ENCODE measurements at places on chromosomes 6 and 20.

DNA sequence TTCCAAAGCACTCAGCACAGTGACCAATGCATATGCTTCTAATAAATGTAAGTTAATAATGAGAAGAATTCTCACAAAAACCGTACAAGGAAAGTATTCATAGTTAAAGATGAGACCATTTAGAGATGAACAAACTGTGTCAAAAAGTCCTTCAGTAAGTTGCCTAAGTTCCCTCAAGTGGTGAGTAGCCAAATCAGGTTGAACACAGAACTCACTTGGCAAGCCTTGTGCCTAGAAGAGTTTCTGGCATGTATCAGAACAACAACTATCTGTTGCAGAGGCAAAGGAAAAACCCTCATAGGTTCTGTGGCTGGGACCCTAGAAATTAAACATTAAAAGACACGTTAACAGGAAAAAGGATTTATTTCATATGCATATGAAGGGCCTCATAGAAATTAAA is 129.6 kb upstream of the DOK5 start:
- no peak for DNase-seq

DNA sequence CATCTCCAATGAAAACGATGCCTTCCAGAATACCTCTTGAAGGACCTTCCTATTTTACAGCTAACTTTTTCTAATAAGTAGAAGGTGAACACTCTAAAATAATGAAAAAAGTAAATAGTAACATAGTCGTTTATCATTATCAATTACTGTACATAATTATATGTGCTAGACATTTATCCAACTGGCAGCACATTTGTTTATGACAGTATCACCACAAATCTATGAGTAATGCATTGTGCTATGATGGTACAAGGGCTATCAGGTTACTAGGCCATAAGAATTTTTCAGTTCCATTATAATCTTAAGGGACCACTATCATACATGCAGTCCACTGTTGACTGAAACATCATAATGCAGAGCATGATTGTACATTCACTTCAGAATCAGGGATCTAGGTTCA is 68.4 kb downstream of the ATG5 start:
- DNase-seq = no peak

DNA sequence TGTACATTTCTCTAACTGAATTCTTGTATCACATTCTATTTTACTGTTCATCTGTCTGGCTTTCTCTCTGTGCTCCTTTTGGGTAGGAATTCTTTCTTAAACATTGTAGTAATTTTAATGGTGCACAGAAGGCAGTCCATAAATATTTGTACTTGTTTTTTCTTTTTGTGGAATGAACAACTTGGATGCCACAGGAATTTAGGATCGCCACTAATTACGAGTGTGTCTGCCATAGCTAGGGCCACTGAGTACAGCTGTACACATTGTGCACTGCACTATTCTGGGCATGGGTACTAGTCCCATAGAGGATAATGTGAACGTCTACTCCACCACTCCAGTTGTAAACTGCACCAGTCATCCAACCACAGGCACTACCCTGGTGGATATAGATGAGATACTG is 39.3 kb upstream of the TMEM200A start:
- no peak for DNase-seq

GRCh38 chr20:37325206-37325605 is 20.7 kb upstream of the SRC start:
- DNase-seq = no peak

GRCh38 chr20:47747669-47748031 is 37.6 kb downstream of the SULF2 start:
- DNase-seq = no peak

DNA sequence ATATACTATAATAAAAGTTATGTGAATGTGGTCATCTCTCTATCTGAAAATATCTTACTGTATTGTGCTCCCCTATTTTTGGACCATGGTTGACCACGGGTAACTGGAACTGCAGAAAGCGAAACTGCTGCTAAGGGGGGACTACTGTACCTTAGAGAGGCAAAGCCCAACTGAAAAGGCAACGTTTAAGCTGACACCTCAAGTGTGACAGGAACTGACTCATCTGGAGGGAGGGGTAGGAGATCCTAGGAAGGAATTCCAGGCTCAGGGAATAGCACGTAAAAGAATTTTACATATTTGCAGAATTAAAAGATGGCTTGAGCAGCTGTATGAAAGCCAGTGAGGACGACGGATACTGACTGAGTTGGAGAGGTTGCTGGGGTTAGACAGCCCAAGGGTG is 34.8 kb downstream of the ELOVL2 start:
- DNase-seq = no peak

- no peak for DNase-seq
These were observed 51.3 kb downstream of the ATRN start for GRCh38 chr20:3521852-3522740.

DNA sequence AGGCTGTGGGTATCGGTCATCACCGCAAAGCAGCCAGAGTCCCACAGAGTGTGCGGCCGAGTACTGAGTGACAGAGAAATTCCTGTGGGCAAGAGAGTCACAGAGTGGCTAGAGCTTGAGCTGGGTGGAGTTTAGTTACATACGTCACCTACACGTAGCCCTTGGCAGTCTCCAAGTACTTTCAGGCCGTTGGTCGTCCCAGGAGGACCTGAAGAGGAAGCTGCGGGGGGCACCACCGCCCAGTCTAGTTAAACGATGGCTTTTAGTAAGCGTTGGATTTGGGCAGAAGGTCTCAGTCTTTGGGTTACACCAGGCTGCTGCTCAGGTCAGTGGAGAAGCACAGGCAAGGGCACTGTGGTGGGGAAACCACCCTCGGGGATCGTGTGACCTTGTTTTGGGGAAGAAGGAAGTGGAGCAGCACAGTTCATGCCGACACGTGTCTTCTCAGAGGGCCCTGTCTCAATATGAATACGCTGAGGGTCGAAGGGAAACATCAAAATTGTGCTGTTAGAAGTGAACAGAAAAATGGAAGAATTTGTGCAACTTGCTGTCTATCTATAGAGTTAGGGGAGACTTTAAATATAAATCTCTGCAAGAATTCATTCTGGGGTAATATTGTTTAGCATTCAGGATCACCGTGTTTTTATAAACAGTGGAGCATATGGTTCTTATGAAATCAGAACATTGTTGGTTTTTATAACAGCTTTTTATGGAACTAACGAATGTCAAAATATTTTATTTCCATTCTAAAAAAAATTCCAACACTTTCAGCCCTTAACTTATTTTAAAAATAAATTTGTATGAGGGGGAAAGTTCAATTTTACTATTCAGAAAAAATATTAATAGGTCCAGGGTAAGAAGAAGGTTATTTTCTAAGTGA is 28.6 kb downstream of the KIF25 start:
- no peak for DNase-seq

DNA sequence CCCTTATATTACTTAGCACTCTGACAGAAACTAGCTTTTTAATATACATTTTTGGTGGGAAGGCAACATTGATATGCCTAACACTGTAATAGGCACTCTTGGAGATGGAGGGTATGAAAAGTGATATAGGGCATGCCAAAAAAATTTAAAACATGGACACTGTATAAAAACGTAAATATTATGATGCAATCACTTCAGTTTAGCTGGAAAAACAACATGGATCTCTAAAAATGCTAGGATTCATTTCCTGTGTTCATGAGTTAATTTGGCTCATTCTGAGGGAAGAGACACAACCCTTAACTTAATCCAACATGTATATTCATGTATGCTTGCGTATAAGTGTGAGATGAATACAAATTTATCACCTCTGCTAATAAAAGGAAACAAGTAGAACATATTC is 157.3 kb upstream of the TFAP2D start:
- DNase-seq = no peak

DNA sequence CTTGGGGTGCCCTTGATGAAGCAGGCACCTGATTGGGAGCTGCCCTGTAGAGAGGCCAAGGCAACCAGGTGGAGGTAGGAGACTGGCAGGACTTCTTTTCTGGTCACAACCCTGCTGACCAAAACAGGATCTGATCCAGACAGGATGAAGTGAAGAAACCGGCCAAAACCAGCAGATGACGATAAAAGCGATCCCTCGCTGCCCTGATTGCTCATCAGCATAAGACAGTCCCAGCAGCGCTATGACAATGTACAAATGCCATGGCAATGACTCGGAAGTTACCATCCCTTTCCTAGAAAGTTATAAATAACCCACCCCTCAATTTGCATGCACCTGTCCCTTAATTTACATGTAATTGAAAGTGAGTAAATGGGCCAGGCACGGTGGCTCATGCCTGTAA is 88.4 kb upstream of the PDE10A start:
- no peak for DNase-seq

GRCh38 chr6:30213667-30213956 is 406 bp upstream of the TRIM26 start:
- DNase-seq = no peak

GRCh38 chr6:33950472-33950881 is 146.7 kb upstream of the MLN start:
- no peak for DNase-seq

GRCh38 chr6:75376347-75377024 is 91.9 kb upstream of the TMEM30A start:
- no peak for DNase-seq

- no peak for DNase-seq
These were observed 328.9 kb downstream of the FARS2 start for GRCh38 chr6:5590187-5590586.

DNA sequence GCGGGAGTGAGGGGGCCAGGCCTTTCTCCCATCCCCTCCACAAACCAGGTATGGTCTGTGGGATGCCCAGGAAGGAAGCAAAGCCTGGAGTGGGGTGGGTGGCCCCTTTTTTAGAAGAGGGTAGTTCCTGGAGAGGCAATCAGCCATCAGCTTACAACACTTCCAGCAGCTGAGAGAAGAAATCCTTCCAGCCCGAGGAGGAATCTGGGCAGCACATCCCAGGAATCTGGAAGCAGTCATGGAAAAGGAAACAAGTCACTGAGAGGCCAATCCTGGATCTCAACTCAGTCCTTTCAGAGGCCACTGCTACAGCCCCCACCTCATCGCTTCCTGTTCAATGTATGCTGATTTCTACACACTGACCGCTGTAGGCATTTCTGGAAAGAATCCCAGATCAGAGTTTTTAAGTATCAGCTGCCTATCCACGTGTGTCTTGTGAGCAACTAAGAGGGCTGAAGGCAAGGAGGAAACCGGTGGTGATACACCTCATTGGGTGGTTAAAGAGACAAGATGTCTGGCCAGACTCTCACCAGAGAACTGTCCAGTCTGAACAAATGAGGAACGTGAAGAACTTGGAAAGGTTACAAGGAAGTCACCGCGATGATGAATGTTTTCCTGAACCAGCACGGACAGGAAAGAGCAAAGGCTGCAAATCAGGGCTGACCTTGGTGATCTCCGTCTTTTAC is 92.9 kb upstream of the SHLD1 start:
- DNase-seq = no peak

- DNase-seq = no peak
These were observed 121.2 kb upstream of the SASH1 start for GRCh38 chr6:148221196-148221979.

DNA sequence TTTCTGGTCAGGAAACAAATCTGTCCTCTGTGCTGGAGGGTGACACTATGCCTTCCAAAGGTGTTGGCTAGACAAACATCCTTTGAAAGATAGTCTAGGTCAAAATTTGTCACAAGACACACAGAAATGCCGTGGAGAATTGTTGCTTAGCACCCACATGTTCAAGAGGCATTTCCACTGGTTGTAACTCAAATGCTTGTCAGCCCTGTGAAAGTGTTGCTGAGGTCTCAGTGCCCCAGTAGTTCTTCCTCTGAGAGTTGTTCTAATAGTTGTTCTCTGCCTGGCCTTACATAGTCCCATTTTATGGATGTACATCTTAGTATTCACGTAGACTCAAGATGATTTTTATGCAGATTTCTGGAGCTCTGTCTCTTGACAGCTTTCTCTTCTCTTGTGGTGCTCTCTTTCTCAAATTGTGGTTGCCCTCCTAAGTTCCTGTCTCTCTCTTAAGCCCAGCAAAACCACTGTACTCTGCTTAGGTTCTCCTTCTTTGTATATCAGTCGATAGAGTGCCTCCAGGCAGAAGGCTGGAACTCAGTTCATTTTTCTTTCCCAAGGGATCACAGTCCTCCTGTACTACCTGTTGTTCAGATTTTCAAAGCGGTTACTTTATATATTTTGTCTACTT is 39.5 kb upstream of the REV3L start:
- DNase-seq = no peak

GRCh38 chr6:21325201-21325856 is 268.2 kb upstream of the SOX4 start:
- no peak for DNase-seq

GRCh38 chr6:114634016-114634415 is 291.2 kb upstream of the HS3ST5 start:
- no peak for DNase-seq

DNA sequence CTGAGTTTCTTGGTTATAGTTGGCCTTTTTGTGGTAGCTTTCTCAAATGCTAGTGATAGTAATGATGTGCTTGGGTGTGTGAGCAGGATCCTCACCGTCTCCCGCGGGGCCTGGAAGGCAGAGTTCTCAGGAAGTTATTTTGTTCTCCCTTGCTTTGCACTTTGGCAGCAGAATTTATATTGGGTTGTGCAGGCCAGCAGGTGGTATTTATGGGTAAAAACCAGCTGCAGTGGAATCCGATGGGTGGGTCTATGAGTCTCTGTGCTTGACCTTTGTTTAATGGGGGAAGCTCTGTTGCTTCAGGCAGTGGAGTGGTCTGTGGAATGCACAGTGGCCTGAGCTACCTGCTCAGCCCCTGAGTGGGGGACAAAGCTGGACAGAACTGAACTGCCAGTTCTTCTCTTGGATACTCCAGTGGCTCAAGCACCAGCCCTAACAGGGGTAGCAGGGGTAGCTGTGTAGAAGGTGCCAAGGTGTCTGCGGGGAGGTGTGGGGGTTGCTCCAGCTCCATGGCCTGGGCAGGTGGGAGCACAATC is 27.3 kb downstream of the IGF2R start:
- DNase-seq = no peak

GRCh38 chr6:25388776-25389175 is 109.6 kb downstream of the CARMIL1 start:
- DNase-seq = no peak

GRCh38 chr20:39206899-39207564 is 244.9 kb downstream of the DHX35 start:
- no peak for DNase-seq

GRCh38 chr20:1291191-1291741 is 25.2 kb downstream of the SNPH start:
- DNase-seq = no peak

- no peak for DNase-seq
These were observed 241.8 kb upstream of the SULF2 start for GRCh38 chr20:48026981-48027592.

DNA sequence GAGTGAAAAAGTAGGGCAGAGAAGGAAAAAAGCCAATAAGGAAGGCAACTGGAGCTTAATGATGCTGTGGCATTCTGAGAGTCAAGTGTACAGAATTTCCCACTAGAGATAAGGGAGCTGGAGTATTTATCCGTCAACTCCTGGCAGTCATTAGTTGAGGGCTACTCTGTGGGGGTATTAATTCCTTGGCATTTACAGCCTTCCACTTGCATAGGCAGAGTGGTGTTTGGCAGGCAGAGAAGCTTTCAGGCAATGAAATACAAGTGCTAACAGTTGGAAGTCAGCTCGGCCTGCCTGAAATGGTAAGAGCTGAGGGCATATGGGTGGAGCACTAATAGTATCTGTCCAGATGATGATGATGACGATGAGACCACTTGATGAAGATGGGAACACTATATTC is 207.3 kb upstream of the FLRT3 start:
- DNase-seq = no peak

Data from T-helper 2 cell (primary cell).